Nephron progenitor cell (in vitro differentiated cells): ENCODE measurements at places on chromosomes 16 and 17.

DNA sequence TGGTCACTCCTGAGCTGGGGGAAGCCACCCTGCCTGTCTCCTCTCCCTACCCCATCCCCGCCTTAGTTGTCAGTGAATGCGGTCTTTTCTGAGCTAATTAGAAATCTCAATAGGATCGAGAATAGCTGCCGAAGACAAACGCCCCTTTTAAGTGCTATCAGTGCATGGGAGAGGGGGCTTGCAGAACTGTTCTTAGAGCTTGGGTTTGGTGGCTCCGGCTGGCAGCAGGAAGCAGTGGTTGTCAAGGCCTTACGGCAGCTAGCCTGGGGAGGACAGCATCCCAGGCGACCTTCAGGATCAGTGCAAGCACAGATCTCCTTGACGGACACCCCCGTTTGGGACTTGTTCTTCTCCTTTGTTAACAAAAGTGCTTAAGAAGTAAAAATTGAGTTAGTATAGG lies 195.1 kb downstream of the CCDC182 start:
- DNase-seq, result no peak

DNA sequence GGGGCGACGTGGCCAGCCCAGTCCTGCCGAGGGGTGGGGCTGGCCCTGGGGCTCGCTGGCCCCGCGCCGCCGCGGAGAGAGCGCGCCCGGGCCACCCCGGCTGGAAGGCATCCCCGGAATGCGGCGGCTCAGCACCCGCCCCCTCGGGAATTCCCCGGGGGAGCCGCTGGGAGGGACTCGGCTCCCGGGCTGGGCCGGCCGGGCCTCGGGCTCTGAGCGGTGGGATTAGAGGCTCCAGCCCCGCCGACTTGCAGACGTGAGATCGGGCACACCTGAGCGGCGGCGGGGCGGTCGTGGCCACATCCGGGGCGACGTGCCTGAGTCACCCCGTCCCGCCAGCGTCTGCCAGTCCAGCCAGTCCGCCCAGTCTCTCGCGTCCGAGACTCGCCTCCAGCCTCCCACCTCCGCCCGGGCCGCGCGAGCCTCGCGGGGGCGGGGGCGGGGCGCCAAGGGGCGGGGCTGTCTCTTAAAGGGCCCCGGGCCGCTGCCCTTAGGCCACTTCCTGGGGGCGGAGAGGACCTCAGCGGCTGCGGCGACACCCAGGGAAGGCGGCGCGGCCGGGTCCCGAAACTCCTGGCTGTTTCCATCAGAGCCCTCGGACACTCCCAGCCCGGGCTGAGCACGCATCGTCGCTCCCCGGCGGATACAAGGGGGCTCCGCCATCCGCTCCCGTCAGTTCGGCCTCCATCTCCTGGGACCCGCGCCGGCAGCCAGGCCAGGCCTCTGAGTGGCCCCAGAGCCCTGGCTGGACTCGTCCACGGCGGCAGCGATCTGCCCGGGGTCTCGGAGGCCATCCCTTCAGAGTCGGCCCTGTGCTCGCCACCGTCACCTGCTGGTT lies at the start of gene KCTD11:
TSS of gene KCTD11 (plus strand) at position 498 of the 838 bp plus-strand sequence.
- peak; percentile 90 for DNase-seq

GRCh38 chr17:76725580-76726230 lies 701 bp downstream of the JMJD6 start:
- DNase-seq, result no peak

- DNase-seq, result no peak
Observed at GRCh38 chr17:27216836-27217235, 77.1 kb upstream of the WSB1 start.

DNA sequence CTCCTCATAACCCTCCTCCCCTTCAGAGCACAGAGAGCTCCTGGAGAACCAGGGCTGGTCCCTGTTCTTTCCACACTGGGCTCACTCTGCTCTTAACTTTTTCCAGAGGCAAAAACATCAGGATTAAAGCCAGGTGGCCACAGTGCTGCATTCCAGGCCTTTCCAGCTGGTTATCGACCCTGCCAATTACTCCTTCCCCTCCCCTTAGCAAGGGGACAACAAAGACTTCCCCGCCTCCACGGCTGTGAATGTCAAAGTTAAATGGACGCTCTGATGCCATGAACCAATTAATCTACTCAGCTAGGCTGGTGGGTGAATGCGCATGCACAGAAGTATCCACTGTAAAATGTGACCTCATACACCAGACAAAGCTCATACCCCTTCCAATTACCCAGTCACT lies 23.1 kb downstream of the ACLY start:
- no peak for DNase-seq

DNA sequence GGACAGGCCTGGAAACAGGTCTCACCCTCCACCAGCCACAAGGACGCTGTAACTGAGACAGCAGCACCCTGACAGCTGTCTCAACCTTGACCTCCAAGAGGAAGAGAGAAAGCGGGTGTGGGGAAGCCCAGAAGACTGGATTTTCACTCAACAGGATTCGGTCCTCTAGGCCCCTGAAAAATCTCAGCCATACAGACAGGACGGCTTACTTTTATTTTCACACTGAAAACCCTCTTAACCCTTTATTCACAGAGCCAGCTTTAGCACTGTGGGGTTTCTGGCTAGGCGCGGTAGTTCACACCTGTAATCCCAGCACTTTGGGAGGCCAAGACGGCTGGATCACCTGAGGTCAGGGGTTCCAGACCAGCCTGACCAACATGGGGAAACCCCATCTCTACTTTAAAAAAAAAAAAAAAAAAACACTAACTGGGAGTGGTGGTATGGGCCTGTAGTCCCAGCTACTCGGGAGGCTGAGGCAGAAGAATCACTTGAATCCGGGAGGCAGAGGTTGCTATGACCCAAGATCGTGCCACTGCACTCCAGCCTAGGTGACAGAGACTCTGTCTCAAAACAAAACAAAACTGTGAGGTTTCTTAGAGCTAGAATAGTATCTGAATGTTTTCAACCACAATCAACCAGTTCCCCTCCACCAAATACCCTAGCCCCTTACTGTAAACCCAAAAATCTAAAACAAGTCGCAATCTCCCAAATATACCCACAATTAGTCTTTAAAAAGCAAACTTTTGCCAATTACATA lies 5.3 kb downstream of the ANKRD11 start:
- no peak for DNase-seq

- no peak for DNase-seq
Observed at GRCh38 chr17:63682441-63682840, 17.5 kb downstream of the LIMD2 start.

- no peak for DNase-seq
Observed at GRCh38 chr17:58195518-58196123, 3.1 kb downstream of the EPX start.

DNA sequence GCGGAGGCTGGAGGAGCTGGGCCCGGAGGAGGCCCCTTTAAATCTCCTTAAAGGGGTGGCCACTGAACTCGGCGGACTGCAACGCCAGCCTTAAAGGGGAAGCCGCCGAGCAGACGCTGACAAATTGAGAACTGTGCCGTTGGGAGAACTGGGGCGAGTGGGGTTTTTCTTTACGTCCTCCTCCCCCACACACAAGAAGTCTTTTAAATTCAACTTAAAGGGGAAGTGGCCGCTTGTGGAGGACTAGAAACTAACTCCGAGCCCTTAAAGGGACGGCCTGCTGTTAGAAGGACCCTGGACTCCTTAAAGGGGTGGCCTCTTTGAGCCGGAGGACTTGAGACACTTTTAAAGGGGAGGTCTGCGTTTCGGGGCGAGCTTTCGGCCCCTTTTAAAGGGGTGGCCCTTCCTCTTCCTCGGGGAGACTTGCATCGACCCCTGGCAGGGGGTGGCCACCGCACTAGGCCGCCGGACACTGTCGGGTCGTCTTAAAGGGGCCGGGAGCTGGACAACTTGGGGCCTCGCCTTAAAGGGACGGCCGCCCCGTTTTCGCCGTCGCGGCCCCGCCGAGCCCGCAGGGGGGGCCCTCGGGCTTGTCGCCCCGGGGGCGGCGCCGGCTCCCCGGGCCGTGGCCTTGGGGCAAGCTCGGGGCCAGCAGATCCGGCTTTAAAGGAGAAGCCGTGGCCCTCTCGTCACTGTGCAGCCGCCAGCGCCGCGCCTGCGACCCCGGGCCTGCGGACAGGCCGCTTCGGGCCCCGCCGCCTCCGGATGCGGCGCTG lies 688 bp downstream of the FBRS start:
- peak; percentile 72 for DNase-seq

DNA sequence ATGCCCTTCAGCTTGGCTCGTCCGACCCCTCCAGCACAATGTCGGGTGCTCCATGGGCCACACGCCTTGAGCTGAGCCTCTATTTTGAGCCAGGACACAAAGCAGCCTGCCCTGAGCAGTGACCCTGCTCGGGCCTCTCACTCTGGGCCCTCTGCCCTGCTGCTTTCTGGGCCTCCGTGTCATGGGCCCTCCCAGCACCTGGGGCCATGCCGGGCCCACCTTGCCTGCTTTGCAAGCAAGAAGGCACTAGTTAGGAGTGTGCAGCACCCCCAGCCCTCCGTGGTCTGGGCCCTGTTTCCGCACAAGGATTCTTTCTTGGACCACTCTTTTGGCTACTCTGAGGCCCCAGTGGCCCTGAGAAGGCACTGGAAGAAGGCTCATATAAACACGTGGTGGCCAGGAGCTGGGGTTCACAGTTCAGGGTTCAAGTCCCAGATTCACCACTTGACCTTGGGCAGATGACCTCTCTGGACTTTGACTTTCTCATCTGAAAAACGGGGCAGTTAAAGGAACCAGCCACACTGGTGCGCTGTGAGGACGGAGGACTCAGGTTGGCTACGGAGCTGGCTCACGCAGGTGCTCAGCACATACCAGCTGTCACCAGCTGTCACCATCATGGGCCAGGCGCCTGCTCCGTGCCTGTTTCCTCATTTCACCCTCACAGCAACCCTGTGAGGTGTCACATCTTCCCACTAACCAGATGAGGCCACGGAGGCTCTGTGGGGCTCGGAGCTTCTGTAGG lies 166.0 kb upstream of the GSE1 start:
- DNase-seq, result no peak

DNA sequence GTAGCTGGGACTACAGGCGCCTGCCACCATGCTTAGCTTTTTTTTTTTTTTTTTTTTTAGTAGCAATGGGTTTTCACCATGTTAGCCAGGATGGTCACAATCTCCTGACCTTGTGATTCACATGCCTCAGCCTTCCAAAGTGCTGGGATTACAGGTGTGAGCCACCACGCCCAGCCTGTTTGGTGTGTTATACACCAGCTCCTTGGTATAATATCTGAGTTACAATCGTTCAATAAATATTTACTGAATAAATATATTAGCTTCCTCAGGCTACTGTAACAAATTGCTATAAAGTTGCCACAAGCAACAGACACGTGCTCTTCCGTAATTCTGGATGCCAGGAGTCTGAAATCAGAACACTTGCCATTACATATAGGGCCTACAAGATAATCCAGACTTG lies 13.6 kb upstream of the FAM20A start:
- no peak for DNase-seq

GRCh38 chr17:69501591-69502468 lies 87.3 kb downstream of the MAP2K6 start:
- peak; percentile 37 for DNase-seq

DNA sequence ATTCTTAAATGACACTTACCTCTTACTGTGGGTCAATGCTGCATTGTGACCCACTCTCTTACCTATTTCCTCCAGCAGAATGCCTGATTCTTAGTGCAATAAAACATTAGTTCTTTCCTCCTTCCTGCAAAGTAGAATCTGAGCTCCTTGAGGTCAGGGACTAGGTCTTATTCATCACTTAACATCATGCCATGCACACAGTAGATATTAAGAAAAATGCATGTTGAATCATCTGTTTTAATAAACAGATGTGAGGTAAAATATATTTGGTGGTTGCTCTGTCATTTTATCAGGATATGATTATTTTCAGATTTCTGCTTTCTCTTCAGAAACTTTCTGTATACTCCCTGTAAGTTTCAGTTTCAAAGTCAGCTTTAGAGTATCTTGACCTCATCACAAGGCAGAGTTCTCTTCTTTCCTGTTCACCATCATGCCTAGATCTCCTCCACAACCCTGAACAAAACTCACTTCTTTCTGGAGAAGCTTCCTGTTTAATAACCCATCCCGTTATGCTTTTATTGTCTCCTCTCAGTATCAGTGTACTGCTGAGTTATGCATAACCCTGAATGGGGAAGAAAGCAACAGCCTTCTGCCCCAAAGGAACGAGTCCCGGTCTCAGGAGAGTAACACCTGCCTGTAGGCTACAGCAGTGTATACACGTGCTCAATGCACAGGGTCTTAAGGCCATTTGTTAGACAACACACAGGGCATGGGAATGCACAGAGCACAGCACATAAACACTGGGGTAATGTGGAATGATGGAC lies 30.3 kb upstream of the SUPT4H1 start:
- no peak for DNase-seq

GRCh38 chr16:83538707-83539106 lies 269.1 kb upstream of the HSBP1 start:
- DNase-seq, result no peak

DNA sequence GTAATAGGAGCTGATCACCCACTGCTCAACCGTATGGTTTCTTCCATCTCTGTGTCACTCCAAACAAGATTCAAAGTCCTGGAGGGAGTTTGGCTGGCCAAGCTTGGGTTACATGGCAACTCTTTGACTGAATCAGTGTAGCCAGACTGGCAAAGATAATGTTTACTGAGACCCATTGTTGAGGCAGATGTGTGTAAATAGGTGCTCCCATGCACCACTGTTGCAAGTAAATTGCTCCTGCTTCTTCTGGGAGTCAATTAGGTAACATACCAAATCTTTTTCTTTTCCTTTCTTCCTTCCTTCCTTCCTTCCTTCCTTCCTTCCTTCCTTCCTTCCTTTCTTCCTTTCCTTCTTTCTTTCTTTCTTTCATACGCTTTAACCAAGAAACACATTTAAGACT lies 86.3 kb upstream of the DHX40 start:
- no peak for DNase-seq

GRCh38 chr17:37505333-37505732 lies 15.6 kb downstream of the DUSP14 start:
- DNase-seq, result no peak

DNA sequence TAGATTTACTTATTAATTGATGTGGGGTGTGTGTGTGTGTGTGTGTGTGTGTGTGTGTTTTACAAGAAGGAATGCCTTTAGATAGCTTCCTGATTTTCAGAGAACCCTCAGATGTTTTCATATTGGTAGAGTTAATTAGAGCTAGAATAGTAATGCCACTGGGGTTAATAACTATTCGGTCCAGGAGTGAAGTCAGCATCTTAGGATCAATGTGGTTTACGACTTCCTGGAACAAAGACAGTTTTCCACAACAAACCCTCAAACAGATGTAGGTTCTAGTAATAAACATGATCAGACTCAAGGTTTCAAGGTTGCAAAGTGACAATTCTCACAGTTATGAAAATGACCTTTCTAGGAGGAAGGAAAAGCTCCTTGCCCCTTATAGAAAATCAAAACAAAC lies 12.2 kb upstream of the SLC52A1 start:
- DNase-seq, result no peak

GRCh38 chr17:40848583-40849235 lies 18.3 kb downstream of the KRT12 start:
- no peak for DNase-seq

GRCh38 chr16:8853150-8853549 lies 15.7 kb downstream of the CARHSP1 start:
- no peak for DNase-seq

GRCh38 chr17:45262516-45263476 lies 902 bp upstream of the SPATA32 start:
- no peak for DNase-seq
